ENCODE measurements at places on chromosomes 7 and 10.

DNA sequence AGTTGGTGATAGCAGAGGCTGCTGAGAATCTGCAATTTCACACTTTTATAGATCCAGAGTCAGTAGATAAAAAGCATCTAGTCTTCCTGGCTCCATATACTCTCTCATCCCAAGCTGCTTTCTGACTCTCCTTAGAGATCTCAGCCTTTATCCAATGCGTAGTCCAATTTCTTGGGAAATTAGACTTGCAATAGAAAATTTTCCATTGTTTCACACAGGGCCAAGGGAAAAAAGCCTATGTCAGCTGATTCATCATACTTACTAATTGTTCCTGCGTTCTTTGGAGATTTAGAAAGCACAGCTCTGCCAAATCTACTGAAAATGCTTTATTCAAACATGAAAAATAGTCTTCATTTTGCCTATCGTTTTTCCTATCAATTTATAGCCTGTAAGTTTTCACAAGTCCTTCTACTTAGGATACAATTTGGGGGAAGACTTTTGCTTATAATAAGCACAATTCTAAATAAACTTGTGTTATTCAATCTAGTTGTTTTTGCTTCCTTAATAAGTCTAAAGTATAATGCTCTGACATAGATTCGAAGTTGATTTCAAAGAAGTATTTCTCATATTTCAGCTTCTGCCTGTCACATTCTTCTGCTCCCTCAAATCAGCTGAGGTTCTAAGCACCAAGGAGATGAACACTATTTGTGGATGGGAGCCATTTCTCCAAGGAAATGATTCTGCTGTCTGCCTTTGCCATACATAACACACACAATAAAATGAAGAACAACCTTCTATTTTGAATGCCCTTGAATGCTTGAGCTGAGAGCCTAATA lies 165.4 kb downstream of the ADAM12 start:
- DNase-seq: no peak

DNA sequence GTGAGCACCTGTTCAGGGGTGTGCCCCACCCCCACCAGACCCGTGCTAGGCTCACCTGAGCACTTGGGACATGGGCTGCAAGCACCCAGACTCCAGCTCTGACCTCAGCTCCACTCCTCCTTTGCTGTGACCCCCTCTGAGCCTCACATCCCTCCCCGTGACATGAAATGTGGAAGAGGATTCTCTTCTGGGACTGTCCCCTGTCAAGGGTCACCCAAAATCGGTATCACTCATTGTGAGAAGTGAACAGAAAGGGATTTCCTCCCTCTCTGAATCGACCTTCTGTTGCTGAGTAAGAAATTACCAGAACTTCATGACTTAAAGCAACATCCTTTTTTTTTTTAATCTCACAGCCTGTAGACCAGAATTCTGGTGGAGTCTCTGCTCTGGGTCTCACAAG lies 6.2 kb upstream of the CHST15 start:
- no peak for DNase-seq

DNA sequence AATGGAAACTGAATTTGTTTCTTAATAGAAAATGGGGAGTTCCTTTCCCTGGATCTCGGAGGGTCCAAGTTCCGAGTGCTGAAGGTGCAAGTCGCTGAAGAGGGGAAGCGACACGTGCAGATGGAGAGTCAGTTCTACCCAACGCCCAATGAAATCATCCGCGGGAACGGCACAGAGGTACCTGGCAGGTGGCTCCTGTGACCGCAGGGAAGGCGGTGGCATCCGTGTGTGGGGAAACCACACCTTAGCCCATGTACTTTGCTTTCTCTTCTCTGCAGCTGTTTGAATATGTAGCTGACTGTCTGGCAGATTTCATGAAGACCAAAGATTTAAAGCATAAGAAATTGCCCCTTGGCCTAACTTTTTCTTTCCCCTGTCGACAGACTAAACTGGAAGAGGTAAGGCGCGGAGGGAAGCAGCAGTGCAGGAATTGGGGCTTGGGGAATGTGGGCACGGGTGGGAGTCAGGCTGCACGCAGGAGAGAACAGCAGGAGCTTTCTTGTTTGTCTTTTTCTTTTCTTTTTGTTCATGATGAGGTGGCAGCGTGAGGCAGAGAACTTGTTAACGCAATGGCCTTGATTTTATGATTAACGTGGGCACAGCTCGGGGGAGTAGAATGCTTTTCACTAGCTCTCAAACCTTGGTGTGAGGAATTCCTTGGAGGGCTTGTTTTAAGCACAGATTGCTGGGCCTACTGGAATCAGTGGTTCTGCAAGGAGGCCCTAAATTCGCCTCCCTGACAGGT lies 12.8 kb downstream of the HKDC1 start:
- no peak for DNase-seq

GRCh38 chr10:121753726-121754476 lies 155.7 kb upstream of the FGFR2 start:
- DNase-seq: no peak

- no peak for DNase-seq
Observed at GRCh38 chr7:123538897-123539296, 4.5 kb upstream of the IQUB start.

- no peak for DNase-seq
Observed at GRCh38 chr10:51860257-51860656, 160.9 kb upstream of the CSTF2T start.

- no peak for DNase-seq
Observed at GRCh38 chr10:63885156-63885555, 364.0 kb downstream of the REEP3 start.

DNA sequence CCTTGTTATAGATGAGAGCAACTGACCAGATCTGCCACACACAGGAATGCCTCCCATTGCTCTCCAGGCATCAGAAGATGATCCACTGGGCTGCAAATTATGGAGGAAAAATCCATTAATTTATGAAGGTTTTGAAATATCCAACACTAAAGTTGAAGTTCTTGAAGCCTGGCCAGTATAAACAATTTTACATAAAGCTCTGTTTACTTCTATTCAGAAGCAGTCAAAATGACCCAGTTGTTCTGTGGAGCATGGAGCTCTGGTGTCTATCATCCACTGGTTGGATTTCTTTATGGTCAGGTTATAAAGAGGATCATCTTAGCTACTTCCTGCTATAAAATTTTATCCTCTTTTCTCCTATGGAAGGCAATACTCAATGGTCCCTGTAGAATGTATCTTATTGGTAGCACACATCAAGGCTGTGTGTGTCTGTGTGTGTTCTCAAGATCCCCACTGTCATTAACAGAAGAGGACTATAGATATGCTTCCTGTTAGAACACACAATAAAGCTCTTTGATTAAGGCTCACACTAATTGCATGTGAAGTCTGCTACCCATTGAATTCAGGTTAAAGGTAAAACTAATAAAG lies 747.4 kb downstream of the SUGCT start:
- no peak for DNase-seq

DNA sequence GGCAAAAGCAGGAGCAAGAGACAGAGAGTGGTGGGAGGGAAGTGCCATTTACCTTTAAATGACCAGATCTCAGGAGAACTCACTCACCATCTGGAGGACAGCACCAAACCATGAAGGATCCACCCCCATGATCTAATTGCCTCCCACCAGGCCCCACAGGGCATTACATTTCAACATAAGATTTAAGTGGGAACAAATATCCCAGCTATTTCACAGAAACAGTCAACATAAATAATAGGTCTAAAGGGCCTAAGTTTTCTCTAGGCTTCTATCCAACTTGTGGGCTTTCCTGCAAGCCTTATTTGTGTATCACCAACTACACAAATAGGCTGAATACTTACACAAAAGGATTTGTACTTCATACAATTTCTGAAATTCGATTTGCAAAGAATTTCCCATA lies 196.8 kb upstream of the POT1 start:
- no peak for DNase-seq

GRCh38 chr7:130804220-130804619 lies 70.2 kb upstream of the KLF14 start:
- DNase-seq: no peak

GRCh38 chr7:107973861-107974260 lies 29.1 kb downstream of the LAMB1 start:
- no peak for DNase-seq

GRCh38 chr10:77087366-77087765 lies 550.2 kb downstream of the KCNMA1 start:
- DNase-seq: no peak

- DNase-seq: no peak
Observed at GRCh38 chr7:124208173-124208572, 175.3 kb upstream of the TMEM229A start.

DNA sequence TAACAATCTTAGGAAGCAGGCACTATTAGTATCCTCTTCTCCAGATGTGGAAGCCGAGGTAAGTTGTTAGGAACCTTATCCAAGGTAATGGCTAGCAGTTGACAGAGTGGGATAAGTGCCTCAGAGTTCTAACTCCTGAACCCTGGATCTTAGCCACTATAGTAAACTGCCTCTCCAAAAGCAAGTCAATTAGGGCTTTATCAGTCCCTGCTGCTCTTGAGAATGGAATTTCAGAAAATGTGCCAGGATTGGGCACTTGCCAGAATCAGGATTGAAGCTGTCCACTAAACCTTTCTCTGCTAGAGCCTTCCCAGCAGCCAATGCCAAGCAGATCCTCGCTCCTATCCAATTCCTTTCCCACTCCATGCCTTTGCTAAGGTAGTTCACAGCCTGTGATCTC lies 777.5 kb upstream of the POM121L12 start:
- DNase-seq: no peak

GRCh38 chr7:145681646-145682045 lies 435.0 kb upstream of the CNTNAP2 start:
- DNase-seq: no peak

DNA sequence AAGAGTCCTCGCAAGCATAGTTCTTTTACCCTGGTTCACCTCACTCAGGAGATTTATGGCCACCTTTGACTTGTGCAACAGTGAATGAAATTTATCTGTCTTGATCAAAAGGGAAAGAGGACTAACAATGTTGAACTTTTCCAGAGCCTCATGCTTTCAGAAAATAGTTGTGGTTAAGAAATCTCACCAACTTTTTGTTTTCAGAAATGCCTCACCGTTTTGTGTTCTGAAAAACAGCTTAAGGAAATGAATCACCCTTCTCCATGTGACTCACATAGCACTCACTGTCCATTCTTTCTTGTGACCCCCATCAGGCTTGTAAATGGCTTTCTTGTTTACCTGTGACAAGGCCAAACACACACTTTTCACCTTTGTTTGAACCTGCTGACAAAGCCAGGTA lies 148.6 kb upstream of the FAM3C start:
- DNase-seq: peak; percentile 83

DNA sequence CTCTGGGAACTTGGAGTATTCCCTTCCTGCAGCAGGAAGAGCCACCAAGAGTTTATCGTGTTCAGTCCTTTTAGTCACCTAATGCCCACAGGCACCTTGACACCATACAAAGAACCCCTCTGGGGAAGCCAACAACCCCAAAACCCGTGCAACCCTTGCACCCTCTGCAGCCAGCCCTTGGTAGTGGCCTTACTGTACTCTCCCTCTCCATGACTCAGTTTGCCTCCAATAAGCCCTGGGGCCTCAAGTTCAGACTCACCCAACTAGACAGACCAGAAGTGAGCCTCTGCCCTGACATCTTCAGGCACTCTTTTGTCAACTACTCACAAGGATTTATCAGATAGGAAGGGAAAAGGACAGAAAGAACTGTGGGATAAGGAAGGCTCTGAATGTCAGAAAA lies 30.9 kb downstream of the KCNMA1 start:
- peak; percentile 83 for DNase-seq

DNA sequence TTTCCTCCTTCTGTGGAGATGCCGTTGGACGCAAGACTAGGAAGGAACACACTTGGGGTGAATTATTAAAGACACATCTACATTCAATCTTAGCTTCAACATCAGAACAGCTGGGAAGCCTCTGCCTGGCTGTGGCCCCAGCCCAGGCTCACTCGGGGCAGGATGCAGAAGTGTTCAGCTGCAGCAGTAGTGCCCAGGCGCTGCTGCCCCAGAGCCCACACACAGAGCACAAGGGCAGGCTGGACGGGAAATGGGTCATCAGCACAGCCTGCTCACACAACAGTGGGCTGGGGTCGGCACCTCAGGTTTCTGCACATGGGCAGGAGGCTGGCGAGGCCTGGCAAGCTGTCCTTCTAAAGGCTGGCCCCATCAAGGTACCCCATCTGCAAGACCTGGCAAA lies 42.5 kb downstream of the NOD1 start:
- DNase-seq: no peak

DNA sequence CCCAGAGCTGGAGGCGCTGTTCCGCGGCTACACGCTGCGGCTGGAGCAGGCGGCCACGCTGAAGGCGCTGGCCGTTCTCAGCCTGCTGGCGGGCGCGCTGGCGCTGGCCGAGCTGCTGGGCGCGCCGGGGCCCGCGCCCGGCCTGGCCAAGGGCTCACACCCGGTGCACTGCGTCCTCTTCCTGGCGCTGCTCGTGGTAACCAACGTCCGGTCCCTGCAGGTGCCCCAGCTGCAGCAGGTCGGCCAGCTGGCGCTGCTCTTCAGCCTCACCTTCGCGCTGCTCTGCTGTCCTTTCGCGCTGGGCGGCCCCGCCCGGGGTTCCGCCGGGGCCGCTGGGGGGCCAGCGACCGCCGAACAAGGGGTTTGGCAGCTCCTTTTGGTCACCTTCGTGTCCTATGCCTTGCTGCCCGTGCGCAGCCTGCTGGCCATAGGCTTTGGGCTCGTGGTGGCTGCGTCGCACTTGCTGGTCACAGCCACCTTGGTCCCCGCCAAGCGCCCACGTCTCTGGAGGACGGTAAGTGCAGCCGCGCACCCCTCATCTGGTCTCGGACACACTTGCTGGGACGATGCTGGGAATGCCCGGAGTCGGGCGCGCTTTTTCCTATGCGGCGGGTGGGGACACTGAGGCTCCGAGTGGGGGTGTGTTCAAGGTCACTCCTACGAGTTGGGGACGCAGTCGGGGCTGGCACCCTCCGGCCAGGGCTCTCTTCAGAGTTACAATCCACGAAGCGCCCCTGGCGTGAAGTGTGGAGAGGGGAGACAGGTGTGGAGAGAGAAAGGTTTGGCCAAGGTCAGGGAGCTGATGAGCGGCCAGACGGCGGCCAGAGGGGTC lies 717 bp downstream of the ADCY1 start:
- DNase-seq: peak; percentile 79

- no peak for DNase-seq
Observed at GRCh38 chr7:105322655-105323277, 66.0 kb downstream of the SRPK2 start.

DNA sequence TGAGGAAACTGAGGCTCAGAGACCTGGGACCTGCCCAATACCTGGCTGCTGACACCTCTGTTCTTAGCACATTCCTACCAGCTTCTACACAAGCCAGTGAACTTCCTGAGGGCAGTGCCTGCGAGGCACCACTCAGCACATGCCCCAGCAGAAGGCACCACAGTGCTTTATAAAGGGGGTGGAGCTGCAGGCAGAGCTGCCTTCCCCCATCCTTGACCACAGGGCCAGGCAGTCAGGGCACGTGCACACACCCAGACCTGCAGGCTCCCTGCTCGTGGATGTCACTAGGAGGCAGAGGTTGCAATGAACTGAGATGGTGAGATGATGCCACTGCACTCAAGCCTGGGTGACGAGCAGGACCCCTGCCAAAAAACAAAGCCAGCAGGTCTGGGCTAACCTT lies 39.2 kb upstream of the TUBB8 start:
- no peak for DNase-seq

GRCh38 chr10:609868-610545 lies 79.5 kb downstream of the DIP2C start:
- DNase-seq: no peak
